Activated T-cell treated with anti-CD3 and anti-CD28 coated beads, Interleukin-2, amount 50 U/mL, for 72 hours (primary cell): ENCODE measurements at places on chromosomes 3 and 15.

DNA sequence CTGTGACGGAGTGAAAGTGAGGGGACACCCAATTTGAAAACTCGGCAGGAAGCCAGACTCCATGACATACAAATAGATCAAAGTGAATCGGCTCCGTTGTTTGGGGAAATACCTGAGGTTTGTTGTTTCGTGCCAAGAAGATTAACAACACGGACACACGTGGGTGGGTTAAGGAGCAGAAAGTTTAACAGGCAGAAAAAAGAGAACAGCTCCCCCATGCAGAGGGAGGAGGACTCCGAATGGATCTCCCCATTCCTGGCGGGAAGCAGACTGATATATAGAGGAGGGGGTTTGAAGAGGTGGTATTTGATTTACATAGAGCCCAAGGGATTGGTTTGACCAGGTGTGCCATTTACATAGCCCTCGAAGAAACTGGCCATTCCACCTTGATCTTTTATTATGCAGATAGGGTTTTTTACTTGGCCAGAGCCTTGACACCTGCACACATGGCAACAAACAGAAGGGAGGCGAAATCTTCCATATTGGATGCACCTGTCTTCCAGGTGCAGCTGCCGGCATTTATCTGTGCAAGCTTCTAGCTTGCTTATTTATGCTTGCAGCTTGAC is 4.8 kb upstream of the SACM1L start:
- H3K4me3 ChIP-seq: no peak overlapping the region
- peaks cover 3% of the 10 kb centered on the region for H3K36me3 ChIP-seq
- no peak for DNase-seq
- H3K4me1 ChIP-seq: peaks cover 23% of the 10 kb centered on the region
- no peaks in the 10 kb centered on the region for H3K27me3 ChIP-seq
- H3K27ac ChIP-seq: no peak overlapping the region

- no peak overlapping the region for H3K27ac ChIP-seq
- no peaks in the 10 kb centered on the region for H3K36me3 ChIP-seq
- H3K4me1 ChIP-seq: peaks cover 13% of the 10 kb centered on the region
- no peak for DNase-seq
These were observed 32.3 kb upstream of the MAP3K13 start for GRCh38 chr3:185330644-185331043.

DNA sequence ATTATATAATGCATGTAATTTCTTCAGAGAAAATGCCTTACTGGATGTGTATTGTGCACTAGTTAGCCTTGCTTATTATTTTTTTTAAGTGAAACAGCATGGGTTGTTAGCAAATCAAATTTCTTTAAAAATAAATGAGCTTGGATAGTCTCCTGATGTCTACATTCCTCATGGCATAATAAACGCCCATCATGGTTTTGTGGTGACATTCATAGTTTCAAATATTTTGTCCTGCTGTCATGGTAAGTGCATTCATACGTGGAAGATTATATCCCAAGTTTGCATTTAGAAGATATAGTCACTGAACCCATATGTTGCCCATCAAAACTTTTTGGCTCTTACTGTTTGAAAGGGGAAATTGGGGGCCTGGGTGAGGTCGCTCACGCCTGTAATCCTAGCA is 130.7 kb downstream of the ALCAM start:
- H3K4me1 ChIP-seq: no peaks in the 10 kb centered on the region
- no peaks in the 10 kb centered on the region for H3K27me3 ChIP-seq
- no peak for DNase-seq
- H3K36me3 ChIP-seq: no peaks in the 10 kb centered on the region

DNA sequence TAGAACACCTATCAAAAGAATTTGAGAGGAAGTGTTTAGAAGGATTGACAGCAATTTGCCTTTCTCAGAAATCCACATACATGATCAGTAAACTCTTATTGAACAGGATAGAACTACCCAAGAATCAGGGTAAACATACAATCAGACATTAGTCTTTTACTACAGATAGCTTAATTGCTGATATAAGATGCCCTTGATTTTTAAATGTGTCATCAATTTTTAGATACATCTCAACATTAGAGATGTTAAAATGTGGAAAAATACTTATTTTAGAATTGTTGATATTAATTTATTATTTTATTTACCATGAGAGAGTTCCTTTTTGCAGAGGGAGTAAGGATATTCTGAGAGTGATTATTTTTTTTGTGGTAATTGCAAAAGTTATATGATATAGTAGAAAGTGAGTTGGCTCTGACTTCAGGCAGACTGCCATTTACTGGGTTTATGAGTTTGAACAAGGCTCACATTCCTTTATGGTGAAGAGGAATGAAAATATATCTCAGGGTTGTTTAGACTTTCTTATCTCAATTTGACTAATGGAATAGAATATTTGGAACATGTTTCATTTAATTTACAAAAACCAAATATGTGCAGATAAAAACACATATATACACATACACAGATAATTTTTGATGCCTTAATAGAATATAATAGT is 302.8 kb upstream of the GOLIM4 start:
- H3K36me3 ChIP-seq: no peaks in the 10 kb centered on the region
- H3K4me3 ChIP-seq: no peak overlapping the region
- no peak for DNase-seq
- H3K27ac ChIP-seq: no peak overlapping the region
- no peaks in the 10 kb centered on the region for H3K4me1 ChIP-seq
- H3K27me3 ChIP-seq: no peaks in the 10 kb centered on the region

- H3K36me3 ChIP-seq: no peaks in the 10 kb centered on the region
- no peak overlapping the region for H3K4me3 ChIP-seq
- no peaks in the 10 kb centered on the region for H3K27me3 ChIP-seq
- no peak overlapping the region for H3K27ac ChIP-seq
- DNase-seq: no peak
These were observed 7.0 kb downstream of the CHP1 start for GRCh38 chr15:41238100-41238499.

DNA sequence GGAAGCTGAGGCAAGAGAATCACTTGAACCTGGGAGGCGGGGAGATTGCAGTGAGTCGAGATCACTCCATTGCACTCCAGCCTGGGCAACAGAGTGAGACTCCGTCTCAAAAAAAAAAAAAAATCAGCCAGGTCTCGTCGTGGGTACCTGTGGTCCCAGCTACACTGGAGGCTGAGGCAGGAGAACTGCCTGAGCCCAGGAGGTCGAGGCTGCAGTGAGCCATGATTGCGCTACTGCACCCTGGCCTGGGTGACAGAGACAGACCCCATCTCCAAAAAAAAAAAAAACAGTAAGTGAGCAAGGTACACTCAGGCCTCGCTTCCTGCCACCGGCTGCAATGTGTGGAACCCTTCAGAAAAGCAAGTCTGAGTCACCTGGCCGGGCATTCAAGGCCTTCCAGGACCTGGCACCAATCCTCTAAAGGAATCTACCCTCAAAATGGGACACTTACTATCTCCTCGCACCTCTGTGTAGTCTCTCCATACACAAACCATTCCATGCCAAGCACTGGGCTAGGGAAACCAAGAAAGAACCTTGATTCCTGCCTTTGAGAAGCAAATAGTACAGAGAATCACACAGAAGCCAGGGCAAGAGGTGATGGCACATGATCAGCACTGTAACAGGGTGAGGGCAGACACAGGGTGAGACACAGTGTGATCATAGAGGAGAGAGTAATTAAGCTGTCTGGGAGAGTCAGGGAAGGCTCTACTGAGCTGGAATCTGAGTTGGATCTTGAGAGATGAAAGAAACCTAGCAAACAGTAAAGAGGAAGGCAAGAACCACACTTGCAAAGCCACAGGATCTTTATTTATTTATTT is 9.7 kb downstream of the SCAMP2 start:
- no peak overlapping the region for H3K4me3 ChIP-seq
- no peak for DNase-seq
- peaks cover 68% of the 10 kb centered on the region for H3K4me1 ChIP-seq
- peaks cover 2% of the 10 kb centered on the region for H3K36me3 ChIP-seq

DNA sequence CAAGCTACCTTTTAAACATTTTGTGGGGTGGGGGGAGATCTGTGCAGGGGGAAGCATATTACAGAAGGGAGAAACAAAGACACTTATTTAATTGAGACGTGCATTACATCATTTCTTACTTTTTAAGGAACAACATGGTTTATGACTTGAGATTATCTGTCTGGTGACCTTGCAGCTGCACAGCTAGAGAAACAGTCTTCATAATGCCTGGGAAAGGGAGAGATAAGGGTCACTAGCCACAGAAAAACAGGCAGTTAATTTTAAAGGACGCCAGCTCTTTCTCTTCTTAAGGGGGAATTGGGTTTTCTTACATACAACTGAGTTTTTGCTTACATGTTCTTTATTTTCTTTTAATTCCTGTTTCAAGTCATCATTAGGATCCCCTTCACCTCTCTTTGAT is 147.9 kb downstream of the SST start:
- peaks cover 19% of the 10 kb centered on the region for H3K27me3 ChIP-seq
- no peaks in the 10 kb centered on the region for H3K36me3 ChIP-seq
- no peak overlapping the region for H3K27ac ChIP-seq
- no peak overlapping the region for H3K4me3 ChIP-seq
- H3K4me1 ChIP-seq: no peaks in the 10 kb centered on the region

- peaks cover 9% of the 10 kb centered on the region for H3K27me3 ChIP-seq
- DNase-seq: no peak
- no peak overlapping the region for H3K27ac ChIP-seq
- no peak overlapping the region for H3K4me3 ChIP-seq
- H3K4me1 ChIP-seq: no peaks in the 10 kb centered on the region
These were observed 99.3 kb downstream of the SENP2 start for GRCh38 chr3:185685231-185686035.

GRCh38 chr3:167864552-167864874 is 129.0 kb downstream of the SERPINI1 start:
- no peak overlapping the region for H3K27ac ChIP-seq
- no peaks in the 10 kb centered on the region for H3K4me1 ChIP-seq
- no peak overlapping the region for H3K4me3 ChIP-seq
- no peak for DNase-seq
- no peaks in the 10 kb centered on the region for H3K36me3 ChIP-seq

DNA sequence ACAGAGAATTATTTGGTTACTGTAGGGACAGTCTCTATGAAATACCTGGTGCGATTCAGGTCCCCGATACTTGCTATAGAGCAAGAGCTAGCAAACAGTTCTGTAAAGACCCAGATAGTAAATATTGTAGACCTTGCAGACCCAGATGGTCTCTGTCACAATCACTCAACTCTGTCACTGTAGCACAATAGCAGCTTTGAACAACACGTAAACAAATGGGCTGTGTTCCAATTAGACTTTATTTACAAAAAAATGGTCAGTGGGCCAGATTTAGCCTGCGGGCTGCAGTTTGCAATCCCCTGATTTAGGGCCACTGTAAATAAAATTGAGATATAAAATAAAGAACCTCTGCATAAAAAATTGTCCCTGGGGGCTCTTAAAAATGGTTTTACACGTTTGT is 127.7 kb downstream of the SV2B start:
- no peaks in the 10 kb centered on the region for H3K36me3 ChIP-seq
- no peak for DNase-seq
- H3K27ac ChIP-seq: no peak overlapping the region
- H3K27me3 ChIP-seq: peaks cover 22% of the 10 kb centered on the region

GRCh38 chr3:18440066-18440722 is 15.1 kb upstream of the SATB1 start:
- no peaks in the 10 kb centered on the region for H3K4me1 ChIP-seq
- DNase-seq: no peak
- no peaks in the 10 kb centered on the region for H3K27me3 ChIP-seq
- H3K36me3 ChIP-seq: peaks cover 31% of the 10 kb centered on the region
- H3K27ac ChIP-seq: peak overlapping the region; percentile 97

DNA sequence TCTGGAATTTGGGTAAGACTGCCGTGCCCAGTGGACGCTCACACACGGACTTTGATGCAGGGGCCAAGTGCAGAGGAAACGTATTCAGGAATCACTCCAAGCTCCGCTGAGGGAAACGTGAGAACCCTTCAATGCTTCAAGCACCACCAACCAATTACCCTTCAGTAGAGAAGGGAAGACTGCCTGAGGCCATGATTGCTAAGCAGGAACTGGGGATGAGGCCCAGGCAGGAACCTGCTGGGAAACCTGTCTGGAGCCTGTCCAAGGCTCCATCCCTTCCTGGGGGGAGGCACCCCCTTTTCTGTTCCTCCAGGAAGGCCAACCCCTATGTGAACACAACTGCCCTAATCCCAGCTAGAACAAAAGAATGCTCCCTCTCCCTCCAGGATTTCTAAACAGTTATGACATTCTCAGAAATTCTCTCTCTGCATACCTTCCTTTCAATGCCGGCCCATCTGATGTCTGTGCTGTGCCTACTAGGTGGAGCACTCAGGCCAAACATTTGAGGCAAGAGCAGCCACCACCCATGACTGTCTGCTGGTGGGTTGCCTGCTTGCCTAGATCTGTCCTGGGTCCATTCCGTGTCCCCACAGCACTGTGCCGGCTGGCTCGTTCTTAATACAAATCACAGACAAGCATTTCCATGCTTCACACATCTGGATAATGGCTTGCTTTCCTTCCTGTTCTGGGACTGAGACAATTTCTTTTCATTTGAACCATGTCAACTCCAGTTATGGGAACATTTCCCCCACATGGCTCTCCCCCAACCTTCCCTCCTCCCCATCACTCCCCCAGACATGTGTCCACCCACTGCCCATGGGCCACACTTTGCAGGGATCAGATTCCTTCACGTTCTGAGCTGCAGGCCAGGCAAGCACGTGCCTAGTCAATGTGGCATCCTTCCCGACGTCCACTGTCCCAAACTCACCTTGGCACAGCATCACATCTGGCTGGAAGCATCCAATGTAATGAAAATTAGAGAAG is 149.4 kb downstream of the ADAMTS17 start:
- no peak overlapping the region for H3K4me3 ChIP-seq
- H3K27ac ChIP-seq: no peak overlapping the region

DNA sequence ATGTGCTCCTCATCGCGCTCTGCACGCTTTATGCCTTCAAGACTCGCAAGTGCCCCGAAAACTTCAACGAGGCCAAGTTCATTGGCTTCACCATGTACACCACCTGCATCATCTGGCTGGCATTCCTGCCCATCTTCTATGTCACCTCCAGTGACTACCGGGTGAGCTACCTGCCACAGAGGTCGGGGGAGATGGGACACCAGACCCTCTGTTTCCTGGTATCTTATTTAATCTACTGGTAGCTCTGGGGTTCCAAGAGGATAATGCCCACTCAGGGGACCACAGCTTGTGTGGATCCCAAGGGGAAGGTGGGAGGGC is 9.1 kb downstream of the GRM2 start:
- peaks cover 19% of the 10 kb centered on the region for H3K4me1 ChIP-seq
- H3K4me3 ChIP-seq: no peak overlapping the region
- DNase-seq: no peak
- H3K27ac ChIP-seq: no peak overlapping the region
- H3K27me3 ChIP-seq: no peaks in the 10 kb centered on the region
